Urothelium cell line (cell line): ENCODE measurements at places on chromosomes 12 and 14.

GRCh38 chr14:91942128-91942527 is 5.4 kb downstream of the FBLN5 start:
- no peak for DNase-seq

GRCh38 chr12:95848575-95849388 is 10.0 kb upstream of the SNRPF start:
- DNase-seq, result peak; percentile 5

DNA sequence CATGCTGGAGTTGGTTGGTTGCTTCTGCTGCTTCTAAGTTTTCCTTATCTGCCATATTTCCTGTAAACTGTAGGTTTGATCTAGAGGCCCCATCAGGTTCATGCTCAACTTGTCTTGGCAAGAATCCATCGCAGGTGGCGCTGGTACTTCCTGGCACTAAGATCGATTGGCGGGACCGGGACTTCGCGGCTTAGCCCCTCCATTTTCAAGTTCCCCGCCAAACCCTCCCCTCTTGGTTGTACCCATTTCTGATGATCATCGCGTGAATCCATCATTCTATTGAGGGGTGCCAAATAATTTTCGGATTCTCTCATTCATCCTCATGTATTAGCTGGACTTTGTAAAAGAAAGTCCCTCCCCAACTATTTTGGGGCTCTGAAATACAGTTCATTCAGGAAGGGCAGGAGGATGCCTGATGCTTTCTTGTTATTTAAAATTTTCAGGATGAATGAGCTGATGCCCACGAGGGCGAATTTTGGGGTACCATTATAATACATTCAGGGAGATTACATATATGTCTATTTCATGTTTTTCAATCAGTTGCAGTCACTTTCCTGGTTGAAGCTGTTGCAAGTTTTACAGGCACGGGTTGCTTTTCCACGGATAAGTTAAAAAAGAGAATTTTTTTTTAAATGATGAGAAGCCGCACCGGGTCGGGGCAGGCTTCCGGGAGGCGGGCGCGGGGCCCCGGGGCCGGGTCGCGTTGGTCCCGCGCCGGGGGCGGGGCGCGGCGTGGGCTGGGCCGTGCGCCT is 395 bp upstream of the BRI3BP start:
- DNase-seq, result peak; percentile 84

- no peak for DNase-seq
These were observed 55.6 kb downstream of the NT5DC3 start for GRCh38 chr12:103785243-103786031.

GRCh38 chr14:75650253-75651058 is 10.2 kb downstream of the ERG28 start:
- no peak for DNase-seq

- DNase-seq, result no peak
These were observed 95.9 kb upstream of the CDKN3 start for GRCh38 chr14:54300881-54301280.

DNA sequence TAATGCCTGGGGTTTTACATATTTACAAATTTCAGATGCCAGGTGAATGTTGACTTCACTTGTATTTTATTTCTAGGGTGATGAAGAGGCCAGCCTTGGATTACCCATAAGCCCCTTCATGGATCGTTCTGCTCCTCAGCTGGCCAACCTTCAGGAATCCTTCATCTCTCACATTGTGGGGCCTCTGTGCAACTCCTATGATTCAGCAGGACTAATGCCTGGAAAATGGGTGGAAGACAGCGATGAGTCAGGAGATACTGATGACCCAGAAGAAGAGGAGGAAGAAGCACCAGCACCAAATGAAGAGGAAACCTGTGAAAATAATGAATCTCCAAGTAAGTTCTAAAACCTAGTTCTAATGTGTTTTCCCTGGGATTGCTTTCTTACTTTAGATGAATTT is 41.3 kb upstream of the SLCO1C1 start:
- peak; percentile 7 for DNase-seq

DNA sequence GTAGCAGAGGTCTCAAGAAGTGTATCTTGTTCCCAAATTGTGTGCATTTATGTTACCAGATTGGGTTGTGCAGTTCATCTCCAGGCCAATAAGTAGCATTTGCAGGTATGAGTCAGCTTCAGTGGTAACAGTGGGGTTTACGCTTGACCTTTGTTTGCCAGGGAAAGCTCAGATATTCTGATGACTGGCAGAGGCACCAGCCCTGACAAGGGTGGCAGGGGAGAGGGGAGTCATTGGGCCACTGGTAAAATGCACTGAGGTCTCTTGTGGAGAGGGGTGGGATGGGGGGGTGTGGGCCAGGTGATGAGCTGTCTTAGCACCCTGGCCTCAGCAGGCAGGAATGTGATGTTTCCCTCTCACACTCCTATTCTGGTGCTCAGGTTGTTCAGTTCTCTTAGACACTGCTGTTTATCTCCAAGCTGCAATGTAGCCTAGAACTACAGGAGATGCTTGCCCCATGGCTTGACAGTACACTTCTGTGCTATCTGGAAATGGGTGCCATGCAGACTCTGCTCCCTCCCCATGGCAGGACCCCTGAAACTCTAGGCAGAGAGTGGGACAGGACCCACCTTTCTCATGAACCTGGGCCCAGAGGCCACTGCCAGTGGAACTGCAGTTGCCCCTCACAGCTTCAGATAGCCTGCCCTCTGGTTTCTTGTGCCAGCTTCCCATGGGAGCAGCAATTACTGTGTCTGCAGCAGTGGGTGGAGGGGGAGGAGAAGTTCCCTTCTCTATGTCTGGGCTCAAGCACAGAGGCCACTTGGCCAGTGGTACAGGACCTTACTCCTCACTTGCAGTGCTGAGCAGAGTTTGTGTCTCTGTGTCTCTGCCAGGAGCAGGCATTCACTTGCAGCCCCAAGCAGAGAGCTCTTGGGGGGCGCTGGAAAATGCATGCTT is 31.9 kb downstream of the USP15 start:
- peak; percentile 2 for DNase-seq

GRCh38 chr12:80411787-80412186 is 32.2 kb upstream of the PTPRQ start:
- DNase-seq, result no peak

DNA sequence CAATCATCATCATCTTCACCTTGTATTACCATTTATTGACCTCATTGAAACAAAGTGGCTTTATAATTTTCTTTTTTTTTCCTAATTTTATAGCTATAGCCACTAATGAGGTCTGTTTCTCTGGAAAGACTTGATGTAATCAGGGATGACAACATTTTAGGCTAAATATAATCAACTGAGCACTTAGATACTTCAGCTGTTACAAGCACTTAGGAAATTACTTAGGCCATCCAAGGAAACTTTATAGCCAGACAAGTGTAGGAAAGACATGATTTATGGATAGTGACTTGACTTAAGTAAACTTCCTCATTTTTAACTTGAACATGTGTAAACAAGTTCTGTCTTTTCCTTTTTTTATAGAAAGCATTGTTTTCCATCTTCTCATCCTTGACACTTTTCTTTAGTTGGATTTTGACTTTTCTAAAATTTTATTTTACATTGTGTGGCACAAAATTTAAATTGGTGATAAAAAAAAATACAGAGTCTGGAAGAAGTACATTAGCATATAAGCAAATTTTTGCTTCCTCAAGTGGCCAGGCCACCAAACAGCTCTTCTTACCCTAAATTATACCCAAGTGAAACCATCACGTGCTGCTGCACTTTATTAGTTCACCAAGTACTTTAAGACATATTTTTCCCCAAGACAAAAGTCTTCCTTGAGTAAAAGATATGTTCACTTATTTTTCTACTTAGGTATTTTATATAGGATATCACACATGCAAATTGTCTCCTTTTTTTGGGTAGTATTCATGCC is 15.1 kb downstream of the CPNE8 start:
- no peak for DNase-seq

DNA sequence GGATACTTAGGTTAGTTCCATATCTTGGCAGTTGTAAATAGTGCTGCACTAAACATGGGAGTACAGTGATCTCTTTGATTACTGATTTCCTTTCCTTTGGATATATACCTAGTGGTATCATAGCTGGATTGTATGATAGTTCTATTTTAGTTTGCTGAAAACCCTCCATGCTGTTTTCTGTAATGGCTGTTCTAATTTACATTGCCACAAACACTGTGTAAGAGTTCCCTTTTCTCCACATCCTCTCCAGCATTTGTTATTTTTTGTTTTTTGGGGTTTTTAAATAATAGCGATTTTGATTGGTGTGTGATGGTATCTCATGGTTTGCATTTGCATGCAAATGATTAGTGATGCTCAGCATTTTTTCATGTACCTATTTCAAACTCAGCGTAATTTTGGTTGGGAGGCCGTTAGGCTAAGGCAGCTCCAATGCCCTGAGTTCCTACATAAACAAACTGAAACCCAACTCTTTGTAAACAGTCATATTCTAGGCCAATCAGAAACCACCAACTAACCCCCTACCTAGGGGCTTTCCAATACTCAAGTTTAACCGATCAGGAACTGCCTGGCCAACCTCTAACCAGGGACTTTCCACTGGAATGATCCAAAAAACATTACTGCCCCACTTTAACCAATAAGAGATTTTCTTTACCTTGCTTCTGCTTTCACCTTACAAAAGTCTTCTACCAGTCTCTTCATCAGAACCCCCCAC is 171.6 kb downstream of the FBXL14 start:
- DNase-seq, result no peak

- peak; percentile 38 for DNase-seq
These were observed 1.5 kb upstream of the KTN1 start for GRCh38 chr14:55578511-55578910.

- no peak for DNase-seq
These were observed 44.1 kb downstream of the FBXW8 start for GRCh38 chr12:116954710-116955381.

DNA sequence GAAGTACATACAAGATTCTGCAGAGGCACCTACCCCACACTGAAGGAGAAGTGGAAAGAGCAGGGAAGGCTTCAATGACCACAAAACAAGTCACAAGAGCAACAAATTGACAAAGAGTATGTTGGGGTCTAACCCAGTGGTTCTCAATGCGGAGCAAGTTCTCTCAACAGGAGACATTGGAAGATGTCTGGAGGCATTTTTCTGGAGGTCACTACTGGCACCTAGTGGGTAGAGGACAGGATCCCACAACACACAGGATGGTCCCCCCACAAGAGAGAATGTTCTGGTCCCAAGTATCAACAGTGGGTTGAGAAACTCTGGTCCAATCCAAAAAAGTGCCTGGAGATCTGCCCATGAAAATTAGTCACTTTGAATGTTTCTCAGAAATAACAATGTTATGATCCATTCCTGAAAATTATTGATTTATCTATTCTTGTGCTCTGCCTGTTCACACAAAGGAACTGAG is 3.4 kb downstream of the SSH1 start:
- DNase-seq, result no peak

- DNase-seq, result no peak
These were observed 46.5 kb downstream of the FNTB start for GRCh38 chr14:65033181-65033580.
